ENCODE measurements at places on chromosomes 11 and 22. TPM values are rescaled to one million over a fixed set of nuclear protein-coding genes. Genes with fewer than 3 reads are reported as not detected.

GRCh38 chr11:429931-430456 lies 11.8 kb downstream of the ANO9 start:
- no peak for DNase-seq

DNA sequence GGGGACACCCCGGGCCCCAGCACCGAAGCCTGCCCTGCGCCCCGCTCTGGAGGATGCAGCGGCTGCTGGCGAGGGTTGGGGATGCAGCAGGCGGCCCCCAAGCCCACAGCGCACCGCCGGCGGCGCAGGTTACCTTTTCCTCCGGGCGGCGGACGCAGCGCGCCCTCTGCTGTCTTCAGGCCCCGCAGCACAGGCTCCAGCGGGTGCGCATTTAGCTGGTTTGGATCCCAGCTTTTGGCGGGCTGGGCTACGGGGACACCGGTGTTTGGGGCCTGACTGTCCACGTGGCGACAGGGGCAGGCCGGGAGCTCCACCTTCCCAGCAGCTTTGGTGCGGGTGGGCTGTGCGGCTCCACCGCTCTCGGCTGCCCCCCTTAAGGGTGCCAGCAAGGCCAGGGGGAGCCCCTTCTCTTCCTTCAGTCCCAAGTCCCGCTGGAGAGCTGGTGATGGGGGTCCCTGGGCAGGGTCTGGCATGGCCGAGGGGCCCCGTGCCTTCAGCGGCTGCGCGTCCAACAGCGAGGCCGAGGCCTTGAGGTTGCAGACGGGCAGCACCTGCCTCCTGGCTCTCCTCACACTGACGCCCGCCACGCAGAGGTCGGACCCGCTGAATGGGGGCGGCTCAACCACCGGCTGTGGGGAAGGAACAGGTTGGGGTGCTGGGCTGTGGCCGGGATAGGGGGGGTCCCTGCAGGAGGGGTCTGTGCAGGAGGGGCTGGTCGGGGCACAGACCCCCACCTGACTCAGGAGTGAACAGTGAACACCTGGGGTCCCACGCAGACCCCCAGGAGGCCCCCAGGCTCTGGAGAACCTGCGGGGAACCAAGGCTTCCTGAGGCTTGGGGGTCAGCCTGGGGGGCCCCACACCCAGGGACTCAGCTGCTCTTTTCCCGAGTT lies 18.0 kb upstream of the IL17REL start:
- DNase-seq: peak; percentile 90

DNA sequence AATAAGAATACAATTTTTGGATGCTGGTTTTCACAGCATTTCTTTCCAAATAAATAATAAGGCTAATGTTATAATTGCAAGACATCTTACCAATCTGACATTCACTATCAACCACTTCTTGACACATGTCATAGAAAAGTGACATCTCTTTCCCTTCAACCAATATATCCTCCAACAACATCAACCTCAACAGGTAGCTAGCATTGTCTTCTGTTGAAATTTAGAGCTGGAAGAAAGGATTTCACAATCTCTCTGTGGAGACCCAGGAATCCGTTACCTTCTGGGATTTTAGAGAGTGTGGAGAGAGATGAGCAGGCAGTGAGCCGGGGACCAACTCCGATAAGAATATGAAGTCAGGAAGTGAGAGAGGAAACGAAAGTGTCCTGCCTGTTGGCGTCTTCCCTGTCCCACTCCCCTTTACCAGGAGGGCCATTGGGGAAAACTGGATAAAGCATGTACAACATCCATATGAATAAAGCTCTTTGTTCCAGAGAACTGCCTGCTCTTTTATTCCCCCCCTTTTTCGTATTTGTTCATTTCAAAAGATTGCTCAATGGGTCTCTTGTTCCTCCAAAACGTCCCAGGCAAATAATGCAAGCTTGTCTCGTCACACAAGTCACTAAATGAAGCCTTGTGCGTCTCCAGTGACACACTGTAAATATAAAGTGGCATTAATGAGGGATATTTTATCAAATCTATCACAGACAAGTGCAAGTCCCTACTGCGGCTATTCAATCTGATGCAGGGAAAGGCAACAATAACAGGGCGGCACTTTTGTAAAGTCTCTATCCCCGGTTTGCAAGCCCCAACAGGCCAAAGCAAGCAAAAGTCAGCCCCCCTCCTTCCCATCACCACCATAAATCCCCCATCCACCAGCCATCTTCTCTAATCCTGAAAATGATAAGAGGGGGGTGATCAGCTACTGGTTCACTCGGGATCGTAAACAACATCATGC lies 3.4 kb downstream of the CADM1 start:
- no peak for DNase-seq

DNA sequence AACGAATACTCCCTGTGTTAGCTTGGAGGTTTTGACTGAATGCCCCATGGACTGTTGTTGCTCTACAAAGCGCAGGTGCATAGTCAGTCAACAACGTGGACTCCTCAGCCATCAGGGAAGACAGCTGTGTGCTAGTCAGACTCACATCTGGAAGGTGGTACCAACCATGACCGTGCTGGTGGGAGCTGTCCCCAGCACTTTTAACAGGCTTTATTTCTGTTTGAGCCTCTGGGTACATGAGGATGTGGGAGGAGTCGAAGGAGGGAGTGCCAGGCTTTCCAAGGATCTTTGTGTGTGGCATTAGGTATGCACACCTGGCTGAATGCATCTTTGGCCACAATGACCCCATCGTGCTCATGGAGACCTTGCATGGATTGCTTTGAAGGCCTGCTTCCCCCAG lies 6.6 kb downstream of the RASSF10 start:
- DNase-seq: no peak

DNA sequence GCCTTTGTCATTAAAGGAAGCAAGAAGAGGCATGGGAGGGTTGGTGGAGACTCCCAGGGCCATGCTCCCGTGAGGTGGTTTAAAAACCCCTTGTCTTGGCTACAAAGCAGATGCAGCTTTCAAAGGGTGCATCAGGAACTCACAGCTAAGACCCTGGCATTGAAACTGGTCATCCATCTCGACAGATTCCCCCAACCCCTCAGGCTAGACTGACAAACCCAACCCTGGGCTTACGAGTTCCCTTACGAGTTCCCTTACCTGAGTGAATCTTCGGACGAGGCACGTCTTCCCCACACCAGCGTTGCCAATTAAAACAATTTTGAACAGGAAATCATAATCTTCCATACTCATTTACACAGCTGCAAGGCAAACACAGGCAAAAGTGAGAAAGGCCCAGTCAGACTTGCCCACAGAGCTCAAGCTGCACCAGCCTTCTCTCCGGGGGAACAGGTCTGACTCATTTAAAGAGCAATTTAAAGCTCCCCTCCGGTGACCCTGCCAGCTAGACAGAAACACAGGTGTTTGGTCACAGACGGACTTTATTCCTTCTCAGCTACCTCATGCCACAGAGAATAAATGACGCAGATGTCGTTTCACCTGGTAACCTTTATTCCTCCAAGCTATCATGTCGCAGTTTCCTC lies 74.6 kb downstream of the RAB30 start:
- no peak for DNase-seq

DNA sequence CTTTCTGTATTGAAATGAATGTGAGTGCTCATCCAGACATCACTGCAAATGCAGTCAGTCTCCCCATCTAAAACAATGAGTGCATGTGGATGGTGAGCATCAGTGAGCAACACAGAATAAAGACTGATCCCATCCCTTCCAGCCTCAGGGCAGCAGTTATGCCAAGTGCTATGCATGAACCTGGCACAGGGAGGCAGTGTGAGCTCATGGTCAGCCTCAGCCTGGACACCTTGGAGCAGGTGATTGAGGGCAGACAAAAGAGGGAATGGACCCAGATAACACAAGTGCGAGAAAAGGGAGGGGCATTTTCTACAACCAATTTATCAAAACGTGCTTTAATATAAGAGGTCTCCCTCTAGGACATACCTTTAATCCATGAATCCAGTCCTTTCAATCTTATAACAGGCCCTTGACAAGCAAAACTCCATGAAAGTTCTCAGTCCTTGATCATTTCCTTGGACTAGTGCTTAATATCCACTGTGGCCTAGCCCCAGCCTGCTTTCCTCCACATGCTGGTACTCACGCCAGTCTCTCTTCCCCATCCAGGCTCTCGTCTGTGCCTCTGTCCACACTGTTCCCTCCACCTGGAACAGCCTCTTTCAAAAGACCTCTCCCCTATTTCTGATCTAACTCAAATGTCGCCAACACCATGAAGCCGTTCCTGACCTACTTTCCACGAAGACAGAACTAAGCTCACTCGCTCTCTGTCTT lies 50.5 kb upstream of the LRRC55 start:
- no peak for DNase-seq

The FIBIN gene
- 27.3 TPM for total RNA-seq

The RASL10A gene
- 0.72 TPM for total RNA-seq

The KRTAP5-9 gene
- not detected for total RNA-seq

The NCR3LG1 gene
- total RNA-seq: 5.6 TPM

The MRGPRF gene
- total RNA-seq: 13.2 TPM

The CFAP300 gene
- total RNA-seq: 2.3 TPM

The OOSP4B gene
- total RNA-seq: not detected

The OR10A2 gene
- total RNA-seq: not detected
